ENCODE measurements at places on chromosomes 7 and 10.

- no peak for DNase-seq
These were observed 94.0 kb downstream of the TWIST1 start for GRCh38 chr7:19023477-19023876.

- DNase-seq = no peak
These were observed 126.1 kb upstream of the PPP2R2D start for GRCh38 chr10:131774681-131775085.

DNA sequence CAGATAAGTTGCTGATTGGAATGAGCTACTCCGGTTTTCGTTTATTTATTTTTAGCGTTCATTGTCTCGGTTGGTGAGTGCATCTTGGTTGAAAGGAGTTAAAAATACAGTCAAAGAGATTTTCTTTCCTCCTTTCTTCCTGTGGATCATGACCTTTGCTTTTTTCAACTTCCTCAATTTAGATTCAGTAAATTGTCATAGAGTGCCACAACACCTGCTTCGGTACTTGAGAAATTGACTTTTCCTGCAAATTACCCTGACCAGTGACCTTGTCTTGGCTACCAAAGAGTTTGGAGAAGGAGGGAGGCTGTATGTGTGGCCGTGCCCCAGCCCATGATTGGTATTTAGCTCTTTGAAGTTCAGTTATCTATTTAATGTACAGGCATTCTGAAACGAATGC lies 128.7 kb downstream of the FAM204A start:
- no peak for DNase-seq

GRCh38 chr7:56174875-56175760 lies 58.9 kb upstream of the NUPR2 start:
- DNase-seq = no peak

GRCh38 chr7:132964876-132965275 lies 117.0 kb downstream of the CHCHD3 start:
- no peak for DNase-seq

DNA sequence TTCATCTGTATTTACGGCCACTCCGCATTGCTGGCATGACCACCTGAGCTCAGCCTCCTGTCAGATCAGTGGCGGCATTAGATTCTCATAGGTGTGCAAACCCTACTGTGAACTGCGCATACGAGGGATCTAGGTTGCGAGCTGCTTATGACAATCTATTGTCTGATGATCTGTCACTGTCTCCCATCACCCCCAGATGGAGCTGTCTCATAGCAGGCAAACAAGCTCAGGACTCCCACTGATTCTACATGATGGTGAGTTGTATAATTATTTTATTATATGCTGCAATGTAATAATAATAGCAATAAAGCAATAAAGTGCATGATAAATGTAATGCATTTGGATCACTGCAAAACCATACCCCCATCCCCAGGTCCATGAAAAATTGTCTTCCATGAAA lies 1172.9 kb upstream of the AUTS2 start:
- no peak for DNase-seq

DNA sequence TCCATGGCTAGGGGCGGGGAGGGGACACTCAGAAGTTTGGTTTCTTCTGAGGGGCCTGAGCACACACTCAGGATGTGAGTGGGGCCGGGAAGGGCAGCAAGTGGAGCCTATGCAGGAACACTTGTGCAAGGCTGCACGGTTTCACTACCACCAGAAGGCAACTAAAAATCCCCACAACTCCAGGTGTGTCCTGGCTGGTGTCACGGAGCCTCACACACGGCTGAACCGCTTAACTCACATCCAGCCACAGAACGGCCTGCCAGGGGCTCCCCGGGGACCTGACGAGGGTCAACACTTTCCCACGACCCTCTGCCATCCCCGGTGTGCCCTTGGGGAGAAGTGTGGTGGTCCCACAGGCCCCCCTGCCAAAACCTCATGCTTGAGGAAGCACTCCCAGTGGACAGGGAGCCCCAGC lies 173.9 kb downstream of the ELFN1 start:
- DNase-seq = no peak

- no peak for DNase-seq
These were observed 25.5 kb upstream of the HPS1 start for GRCh38 chr10:98472196-98472595.

DNA sequence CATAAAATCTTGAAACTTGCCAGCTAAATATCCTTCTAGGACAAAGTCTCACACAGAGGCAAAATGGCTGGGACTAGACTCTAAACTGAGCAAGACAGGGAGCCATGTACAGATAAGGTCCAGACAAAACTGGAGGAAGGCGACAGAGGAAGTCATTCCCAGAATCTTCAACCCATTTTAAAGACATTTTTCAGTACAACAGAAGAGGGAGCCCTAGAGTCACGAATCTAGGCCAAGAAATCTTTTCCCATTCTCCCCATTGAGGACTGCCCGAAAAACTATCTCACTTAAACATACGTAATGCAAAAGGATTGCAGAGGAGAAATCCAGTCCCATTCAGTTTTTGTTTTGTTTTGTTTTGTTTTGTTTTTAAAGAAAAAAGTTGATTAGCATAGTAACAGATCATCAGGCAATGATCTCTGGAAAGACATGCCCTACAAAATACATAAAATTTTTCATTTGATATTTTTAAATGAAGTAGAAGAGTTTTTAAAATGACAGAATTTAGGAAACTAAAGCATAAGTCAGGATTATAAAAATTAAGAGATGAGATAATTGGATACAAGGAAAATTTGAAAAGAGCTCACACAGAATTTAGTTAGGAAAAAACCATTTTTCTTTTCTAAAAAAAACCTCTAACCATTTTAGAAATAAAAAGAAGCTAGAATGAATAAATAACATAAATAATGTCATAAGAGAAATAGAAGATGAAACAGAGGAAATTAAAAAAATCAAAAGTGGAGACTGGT lies 16.9 kb upstream of the PRF1 start:
- DNase-seq = no peak

DNA sequence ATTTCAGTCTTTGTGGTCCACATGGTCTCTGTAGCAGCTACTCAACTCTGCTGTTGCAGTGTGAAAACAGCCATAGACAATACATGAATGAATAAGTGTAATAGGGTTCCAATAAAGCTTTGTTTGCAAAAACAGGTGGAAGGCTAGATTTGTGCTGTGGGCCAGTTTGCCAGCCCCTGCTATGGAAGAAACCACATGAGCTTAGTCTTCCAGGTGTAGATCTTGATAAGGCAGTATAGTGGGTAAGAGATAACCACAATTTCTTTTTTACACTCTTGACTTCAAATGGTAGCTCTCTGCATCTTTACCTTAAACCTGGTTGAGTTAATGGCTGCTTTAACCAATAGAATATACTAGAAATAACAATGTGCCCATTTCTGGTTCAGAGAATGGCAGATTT lies 135.0 kb upstream of the PALS2 start:
- DNase-seq = no peak

GRCh38 chr10:11851910-11852309 lies 28.8 kb downstream of the PROSER2 start:
- DNase-seq = no peak

DNA sequence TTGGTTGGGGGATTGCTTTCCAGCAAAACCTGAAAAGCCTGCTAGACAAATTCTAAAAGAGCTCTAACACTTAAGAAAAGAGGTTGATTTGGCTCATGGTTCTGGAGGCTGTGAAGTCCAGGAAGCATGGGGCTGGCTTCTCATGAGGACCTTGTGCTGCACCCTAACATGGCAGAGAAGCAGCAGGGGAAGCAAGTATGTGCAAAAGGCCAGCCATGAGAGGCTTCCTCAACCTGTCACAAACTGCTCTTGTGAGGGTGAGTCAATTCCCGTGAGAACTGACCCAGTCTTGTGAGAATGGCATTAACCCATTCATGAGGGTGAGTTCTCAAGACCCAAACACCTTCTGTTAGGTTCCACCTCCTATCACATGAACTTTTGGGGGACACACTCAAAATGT lies 54.3 kb upstream of the IGFBP3 start:
- DNase-seq = no peak

GRCh38 chr7:35263396-35263795 lies 9.5 kb upstream of the TBX20 start:
- no peak for DNase-seq

DNA sequence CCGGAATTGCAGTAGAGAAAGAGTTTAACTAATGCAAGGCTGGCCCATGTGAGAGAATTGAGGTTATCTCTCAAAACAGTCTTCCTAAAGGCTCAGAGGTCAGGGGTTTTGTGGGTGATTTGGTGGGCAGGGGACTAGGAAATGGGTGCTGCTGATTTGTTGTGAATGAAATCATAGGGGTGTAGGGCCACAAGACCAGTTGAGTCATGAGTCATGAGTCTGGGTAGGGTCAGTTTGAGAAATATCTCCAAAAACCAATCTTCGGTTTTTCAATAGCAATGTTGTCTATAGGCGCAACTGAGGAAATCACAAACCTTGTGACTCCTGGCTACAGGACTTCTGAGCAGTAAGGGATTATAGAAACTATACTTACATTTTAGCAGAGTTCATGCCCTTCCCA lies 460.0 kb upstream of the NRP1 start:
- no peak for DNase-seq

All from T-helper 1 cell (primary cell).